ENCODE measurements at places on chromosomes 5 and 9.

- DNase-seq: no peak
Observed at GRCh38 chr9:123326187-123326586, 29.8 kb upstream of the CRB2 start.

DNA sequence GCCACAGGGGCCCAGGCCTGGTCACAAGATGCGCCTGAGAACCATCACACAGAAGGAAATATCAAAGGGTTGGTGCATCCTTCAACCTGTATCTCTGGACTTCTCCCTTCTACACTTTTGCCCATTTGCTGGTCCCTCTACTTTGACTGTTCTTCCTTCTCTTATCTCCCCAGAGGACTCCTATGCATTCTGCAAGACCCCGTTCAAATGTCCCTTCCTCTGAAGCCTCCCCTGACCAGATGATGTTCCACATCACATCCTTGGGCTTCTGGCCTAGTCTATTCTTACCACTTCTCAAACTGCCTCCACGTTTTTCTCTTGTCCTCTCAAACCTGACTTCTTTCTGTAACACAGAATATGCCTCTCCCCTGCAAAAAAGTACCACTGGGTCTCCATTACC, 34.3 kb downstream of the STK10 start:
- DNase-seq: no peak

DNA sequence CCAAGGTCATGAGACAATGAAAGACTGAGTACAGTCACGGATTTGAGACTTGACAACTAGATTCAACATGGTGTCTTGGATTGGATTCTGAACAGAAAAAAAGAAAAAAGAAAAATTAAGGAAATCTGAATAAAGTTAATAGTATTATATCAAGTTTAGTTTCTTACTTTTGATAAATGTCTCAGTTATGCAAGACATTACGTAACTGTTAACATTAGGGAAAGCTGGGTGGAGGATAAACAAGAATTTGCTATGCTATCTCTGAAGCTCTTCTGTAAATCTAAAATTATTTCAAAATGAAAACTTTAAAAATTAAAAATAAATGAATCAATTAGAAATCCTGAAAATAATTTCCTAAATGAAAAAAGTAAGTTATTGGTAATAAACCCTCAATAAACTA, 14.4 kb upstream of the DCAF12 start:
- no peak for DNase-seq

DNA sequence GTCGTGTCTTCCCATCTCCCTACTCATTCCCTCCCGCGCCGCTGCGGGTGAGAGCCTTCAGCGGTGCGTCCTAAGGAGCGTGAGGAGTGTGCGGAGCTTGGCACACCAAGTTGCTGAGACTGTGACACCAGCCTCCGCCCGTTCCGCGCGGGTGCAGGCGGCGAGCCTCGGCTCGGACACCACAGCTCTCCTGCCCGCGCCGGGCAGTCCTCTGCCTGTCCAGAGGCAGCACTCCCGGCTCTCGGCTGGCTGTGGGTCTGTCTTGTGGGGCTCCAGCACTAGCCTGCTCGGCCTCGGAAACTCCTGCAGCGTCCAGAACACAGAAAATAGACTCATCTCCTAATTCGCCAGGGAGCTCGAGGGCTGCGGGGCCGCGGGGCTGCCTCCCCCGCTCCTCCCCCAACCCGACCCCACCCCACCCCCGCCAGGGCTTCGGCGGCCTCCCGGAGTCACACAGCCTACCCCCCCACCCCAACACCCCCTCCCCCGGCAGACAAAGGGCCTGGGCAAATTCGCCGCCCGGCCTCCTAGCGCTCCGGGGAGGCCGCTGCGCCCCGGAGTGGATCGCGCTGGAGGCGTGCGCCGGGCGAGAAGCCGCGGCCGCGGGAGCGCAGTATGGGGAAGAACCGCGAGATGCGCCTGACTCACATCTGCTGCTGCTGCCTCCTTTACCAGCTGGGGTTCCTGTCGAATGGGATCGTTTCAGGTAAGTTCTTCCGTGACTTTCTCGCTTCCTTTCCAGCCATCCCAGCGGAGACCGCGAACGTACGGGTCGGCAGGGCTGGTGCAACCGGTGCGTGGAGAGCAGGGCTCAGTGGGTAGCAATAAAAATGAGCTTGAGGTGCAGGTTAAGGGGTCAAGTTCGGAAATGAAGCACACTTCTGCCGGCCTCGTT, at the start of gene ADAMTS19:
Gene ADAMTS19, plus strand, starts transcription at position 522 of the 895 bp plus-strand sequence. Its CDS starts 94 bp downstream, at position 616.
- no peak for DNase-seq

DNA sequence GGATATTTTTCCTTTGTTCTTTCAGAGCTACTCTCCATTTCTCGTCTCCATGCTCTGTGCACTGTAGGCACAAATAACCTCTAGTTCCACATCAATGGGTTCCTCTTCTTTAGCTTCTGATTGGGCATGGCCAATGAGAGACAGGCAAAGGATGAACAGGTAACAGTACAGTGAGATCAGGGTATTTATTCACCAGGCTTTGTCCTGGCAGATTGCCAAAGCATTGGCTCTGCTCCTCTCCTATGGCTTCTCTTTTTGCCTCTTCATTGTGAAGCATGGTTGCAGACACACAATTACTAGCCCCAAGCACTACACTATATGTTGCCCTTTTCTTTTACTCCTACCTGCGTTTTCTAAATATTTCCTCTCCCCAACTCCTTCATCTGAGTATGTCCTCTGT, 215.1 kb upstream of the ARRDC3 start:
- no peak for DNase-seq

DNA sequence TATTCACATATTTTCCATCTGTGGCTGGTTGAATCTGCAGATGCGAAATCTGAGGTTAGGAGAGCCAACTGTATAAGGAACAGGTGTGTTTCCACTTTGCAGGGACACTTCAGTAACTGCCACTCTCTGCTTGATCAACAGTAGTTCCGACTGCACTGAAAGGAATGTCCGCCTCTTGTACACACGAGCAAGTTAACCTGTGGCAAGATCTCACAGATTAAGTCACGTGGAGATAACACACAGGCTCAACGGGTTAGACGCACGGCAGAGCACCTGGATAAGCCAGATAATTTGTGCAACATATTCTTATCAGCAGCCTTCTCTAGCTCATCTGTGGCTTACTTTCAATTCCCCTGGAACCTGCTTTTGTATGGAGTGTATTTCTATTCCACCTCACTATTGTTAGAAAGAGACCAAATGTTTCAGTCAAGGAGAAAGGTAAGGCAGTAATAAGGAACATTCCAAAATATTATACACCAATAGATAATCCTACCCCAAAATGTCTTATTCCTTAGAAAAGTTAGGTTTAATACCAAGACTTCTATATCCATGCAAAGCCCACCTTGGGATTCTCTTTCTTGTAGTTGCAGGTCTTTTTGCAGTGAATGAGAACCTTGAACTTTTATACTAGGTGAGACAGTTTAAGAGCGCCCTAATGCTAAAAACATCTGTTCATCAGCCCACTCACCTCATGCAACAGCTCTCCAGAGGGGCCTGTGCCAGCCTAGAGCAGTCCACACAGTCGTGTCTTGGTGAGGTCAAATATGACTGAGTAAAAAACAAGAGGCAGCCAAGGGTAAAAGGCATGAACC, 6.5 kb upstream of the C9 start:
- DNase-seq: no peak

DNA sequence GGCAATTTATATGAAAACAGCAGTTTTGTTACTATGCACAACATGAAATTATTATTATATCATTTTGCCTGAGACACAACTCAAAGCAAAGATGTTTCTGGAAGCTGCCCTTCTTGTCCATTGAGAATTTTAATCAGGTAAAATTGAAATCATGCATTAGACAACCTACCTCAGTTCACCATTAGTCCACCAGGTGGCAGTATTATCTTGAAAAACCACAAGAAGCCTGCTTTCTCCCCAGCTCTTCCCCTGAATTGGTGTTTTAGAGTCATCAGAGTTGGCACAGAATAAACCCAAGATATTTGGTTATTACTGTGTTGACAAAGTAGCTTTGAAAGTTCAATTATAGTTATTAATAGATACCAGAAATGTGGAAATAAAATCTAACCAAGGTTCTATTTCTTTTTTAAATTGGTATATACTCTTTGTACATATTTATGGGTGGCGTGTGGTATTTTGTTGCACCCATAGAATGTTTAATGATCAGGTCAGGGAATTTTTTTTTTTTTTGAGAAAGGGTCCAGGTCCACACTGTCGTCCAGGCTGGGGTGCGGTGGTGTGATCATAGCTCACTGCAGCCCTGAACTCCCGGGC, 25.7 kb downstream of the UTP15 start:
- no peak for DNase-seq

DNA sequence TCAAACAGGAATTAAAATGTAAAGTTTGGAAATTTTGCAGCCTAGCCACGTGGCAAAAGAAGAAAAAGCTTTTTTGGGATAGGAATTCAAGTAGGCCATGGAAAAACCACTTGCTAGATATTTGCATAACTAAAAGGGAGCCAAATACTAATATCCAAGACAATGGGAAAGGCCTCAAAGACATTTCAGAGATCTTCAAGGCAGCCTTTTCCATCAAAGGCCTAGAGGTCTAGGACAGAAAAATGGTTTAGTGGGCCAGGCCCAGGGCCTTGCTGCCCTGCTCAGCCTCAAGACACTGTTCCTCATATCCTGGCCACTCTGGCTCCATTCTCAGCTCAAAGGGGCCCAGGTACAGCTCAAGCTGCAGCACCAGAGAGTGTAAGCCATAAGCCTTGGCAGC, 265.9 kb upstream of the RPS23 start:
- no peak for DNase-seq

- no peak for DNase-seq
Observed at GRCh38 chr9:80467632-80468031, 895.9 kb downstream of the TLE4 start.

DNA sequence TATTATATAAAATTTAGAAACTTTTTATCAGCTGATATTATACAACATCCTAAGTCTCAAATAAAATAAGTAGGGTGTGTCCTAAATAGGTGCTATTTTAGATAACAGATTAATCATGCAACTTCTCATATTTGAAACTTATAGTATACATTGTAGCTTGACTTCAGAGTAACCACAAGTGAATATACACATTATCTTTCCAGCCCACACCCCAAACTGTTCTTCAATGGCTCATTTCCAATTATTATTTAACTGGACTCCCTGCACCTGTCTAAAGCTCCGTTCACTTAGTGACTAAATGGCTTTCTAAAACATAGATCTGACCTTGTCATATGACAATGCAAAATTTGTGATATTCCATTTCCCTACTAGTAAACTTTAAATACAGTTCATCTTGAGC, 490.9 kb upstream of the RGMB start:
- no peak for DNase-seq

DNA sequence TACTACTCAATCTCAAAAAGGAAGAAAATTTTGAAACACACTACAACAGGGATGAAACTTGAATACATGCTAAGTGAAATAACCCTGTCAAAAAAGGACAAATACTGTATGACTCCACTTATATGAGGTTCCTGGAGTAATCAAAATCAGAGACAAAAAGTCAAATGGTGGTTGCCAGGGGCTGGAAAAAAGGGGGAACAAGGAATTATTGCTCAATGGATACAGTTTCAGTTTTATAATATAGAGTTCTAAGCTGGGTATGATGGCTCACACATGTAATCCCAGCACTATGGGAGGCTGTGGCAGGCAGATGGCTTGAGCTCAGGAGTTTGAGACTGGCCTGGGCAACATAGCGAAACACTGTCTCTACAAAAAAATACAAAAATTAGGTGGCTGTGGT, 29.0 kb downstream of the ETF1 start:
- no peak for DNase-seq

DNA sequence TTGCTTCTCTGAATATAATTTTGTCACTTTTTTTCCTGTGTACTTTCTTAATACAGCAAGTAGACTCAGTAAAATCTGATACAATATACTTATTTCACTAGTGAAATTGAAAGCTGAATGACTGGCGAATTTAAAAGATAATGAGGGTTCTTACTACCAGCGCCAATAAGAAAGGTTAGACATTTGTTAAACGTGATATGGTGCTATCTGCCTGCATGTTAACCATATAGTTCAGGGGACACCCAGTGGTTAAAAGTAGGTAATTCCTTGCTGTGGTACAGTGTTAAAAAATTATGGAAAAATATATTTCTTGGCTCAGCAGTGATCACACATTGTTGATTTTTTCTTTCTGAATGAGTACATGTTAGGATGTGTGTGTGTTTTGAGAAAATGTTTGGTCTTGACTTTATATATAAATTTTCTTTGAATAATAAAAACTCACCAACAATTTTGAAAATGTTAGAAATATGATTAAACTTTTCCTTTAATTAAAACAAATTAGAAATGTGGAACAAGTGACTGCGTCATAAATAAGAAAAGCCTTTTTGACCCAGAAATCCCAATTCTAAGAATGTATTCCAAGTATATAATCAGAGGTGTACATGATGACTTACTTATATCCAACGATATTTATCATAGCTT, 25.8 kb downstream of the CAST start:
- DNase-seq: no peak

- DNase-seq: no peak
Observed at GRCh38 chr9:5552301-5552700, 42.0 kb downstream of the PDCD1LG2 start.
